ENCODE measurements at places on chromosomes 2 and 18.

GRCh38 chr18:61466736-61467135 is 133.5 kb downstream of the CDH20 start:
- DNase-seq = no peak

DNA sequence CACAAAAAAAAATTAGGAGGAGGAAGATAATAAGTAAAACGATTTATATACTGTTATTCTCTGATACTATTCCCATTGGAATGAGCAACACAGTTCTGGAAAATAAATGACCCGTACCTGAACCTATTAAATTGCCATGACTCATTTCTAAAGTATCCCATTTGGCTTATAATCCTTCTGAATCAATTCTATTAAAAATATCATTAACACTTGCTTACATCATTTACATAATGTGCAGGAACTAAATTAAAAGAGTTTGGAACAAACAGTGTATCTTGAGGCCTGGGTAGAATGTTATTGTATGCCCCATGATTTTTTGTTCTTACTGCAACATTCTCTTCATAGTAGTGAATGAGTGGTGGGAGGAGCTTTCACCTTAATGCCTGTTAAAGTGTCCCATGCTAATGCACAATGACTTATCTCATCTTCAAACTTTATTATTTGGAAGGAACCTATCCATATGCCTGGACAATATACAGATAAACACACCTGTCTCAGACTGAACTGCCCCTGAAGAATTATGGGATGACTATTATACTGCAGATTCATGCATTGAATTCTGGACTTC is 549.9 kb upstream of the ACVR2A start:
- DNase-seq = no peak

- no peak for DNase-seq
Measured at GRCh38 chr2:21423854-21424253, 300.1 kb downstream of the TDRD15 start.

DNA sequence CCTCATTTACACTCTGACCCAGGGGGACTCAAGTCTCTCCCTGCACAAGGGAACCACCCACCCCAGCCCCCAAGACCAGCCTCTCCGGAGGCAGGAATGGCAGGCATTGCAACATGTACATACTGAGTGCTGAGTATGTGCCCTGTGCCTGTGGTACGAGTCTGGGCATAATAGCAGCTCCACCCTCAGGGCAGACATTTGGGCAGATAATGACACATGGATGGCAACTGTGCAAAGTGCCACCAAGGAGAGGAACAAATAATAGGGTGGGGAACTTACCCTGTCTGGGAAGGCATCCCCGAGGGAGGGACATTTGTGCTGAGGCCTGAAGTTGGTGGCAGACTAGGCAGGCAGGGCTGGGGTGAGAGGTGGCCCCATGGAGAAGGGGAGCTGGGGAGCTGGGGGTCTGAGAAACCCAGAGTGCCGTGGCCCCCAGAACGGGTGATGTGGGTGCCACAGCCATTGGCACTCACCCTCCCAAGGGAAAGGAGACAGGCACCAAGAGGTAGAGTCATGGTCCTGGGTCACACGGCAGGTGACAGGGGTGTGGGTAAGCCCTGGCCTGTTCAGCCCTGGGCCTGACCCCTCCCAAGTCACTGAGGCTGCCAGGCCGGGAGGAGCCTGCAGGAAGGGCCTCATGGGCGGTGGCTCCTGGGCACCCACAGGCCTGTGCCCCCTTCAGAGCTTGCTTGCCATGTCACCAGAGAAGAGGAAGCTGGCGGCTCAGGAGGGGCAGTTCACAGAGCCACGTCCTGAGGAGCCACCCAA is 15.7 kb upstream of the GPR17 start:
- DNase-seq = no peak

GRCh38 chr2:30758191-30758651 is 49.0 kb downstream of the CAPN13 start:
- no peak for DNase-seq

GRCh38 chr2:62596061-62596921 is 90.3 kb upstream of the TMEM17 start:
- DNase-seq = no peak

DNA sequence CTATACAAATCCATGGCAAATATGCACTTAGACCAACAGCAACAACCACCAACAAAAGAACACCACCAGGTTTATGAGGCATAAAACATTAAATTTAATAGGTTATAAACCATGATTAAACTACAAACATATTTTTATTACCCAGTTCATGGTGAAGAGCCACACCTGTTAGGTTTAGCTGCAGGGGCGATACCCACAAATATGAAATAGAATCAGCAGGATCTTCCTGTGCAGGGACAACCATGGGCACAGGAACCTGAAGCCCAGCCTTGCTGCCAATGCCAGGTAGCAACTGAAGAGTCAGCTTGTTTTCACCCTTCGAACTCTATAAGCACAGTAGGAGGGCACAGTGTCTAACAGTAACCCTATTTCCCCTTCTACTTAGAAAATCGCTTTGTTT is 675.0 kb downstream of the SATB2 start:
- no peak for DNase-seq

- DNase-seq = no peak
Measured at GRCh38 chr2:177894546-177894945, 178.0 kb downstream of the PDE11A start.

DNA sequence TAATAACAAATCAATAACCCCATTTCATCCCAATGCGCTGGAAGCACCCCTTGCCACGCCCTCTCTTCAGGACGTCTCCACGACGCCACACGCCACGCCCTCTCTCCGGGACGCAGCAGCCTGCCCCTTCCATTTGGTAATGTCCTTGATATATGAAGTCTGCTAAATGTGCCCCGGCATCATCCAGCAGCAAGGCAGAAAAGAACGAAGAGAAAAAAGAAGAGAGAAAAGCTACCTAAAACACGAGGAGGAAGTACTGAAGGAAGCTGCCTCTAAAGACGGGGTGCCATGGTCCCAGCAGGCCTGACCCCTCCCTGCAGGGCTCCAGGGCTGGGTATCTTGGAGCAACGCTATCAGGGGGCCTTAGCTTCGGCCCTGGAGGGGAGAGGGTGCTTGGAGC is 41.8 kb downstream of the CNGA3 start:
- DNase-seq = no peak

- DNase-seq = no peak
Measured at GRCh38 chr2:169272010-169272409, 90.3 kb downstream of the LRP2 start.

DNA sequence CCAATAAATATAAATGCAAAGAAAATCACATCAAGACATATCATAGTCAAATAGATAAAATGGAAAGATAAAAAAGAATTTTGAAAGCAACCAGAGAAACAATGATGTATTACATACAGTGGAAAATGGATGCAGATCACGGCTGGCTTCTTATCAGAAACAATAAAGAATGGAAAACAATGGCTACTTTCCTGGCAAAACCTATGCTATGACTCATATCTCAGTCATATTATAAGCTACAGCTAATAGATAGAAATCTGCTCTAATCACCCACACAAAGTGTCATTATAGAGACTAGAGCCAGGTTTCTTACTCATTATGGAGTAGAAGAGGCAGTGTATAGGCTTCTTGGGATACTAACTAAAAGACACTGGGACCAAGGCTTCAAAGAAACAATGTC is 93.5 kb upstream of the TACR1 start:
- no peak for DNase-seq

- DNase-seq = no peak
Measured at GRCh38 chr2:191318037-191318728, 73.0 kb downstream of the MYO1B start.

DNA sequence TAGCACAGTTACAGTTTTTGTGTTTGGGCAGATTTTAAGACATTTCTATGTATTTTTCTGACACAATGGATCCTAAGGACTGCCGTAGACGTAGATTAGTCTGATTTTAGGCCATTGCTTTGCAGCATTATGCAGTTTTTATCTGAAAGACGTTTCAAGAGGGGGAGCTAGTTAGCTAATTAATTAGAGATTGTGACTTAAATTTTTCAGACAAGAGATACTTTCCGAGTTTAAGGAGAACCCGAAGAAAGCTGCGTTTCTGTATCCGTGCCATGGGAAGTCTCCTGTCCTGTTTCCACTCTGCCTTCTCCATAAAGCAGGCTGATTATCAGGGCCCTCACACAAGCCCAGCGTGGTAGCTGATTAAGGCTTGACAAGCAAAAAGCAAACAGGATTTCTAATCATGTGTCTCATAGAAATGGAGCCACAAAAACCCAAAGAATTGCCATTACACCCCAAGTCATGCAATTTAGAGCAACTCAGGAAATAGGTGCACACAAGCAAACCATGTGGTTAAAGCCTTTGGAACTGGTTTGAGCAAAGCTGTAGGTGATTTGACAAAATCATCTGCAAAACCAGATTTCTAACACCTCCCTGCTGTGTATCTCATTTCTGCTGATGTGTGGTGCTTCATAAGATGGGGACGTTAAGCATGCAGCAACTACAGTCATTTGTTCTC is 808.1 kb downstream of the RNF144A start:
- DNase-seq = peak; percentile 27

GRCh38 chr2:926896-927295 is 23.8 kb upstream of the SNTG2 start:
- DNase-seq = no peak

DNA sequence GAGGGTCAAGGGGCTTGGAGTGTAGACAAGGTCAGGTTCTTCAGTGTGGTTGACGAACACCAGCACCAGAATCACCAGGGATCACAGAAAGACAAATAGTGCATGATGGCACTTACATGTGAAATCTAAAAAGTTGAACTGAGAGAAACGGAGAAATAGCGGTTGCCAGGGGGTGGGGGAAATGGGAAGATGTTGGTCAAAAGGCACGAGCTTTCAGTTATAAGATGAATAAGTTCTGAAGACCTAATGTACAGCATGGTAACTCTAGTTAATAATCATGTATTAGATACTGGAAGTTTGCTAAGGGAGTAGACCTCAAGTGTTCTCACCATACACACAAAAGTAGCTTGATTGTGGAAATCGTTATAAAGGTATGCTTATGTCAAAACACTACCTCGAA is 43.7 kb upstream of the DARS1 start:
- no peak for DNase-seq

- no peak for DNase-seq
Measured at GRCh38 chr2:155377266-155377680, 678.8 kb downstream of the KCNJ3 start.

GRCh38 chr2:112160283-112161250 is 22.4 kb downstream of the FBLN7 start:
- no peak for DNase-seq

GRCh38 chr18:43542016-43542415 is 264.7 kb upstream of the SYT4 start:
- no peak for DNase-seq

- DNase-seq = no peak
Measured at GRCh38 chr2:38200598-38200997, 124.6 kb upstream of the CYP1B1 start.

- DNase-seq = no peak
Measured at GRCh38 chr18:13191031-13191430, 27.5 kb upstream of the LDLRAD4 start.

- DNase-seq = no peak
Measured at GRCh38 chr18:13362607-13363006, 144.0 kb downstream of the LDLRAD4 start.

DNA sequence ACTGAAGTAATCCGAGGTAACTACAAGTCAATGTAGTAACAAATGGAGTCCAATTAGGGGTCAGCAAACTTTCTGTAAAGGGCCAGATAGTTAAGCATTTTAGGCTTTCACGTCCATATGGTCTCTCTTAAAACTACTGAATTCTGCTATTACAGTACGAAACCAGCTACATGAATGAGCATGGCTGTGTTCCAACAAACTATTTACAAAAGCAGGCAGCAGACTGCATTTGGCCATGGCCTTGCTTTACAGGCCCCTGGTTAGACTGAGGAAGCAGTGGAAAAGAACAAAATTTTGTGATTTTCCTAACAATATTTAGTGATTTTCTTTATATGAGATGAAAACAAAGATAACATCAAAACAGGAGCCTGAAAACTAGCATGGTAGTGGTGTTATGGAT is 64.0 kb downstream of the RTN4 start:
- no peak for DNase-seq

DNA sequence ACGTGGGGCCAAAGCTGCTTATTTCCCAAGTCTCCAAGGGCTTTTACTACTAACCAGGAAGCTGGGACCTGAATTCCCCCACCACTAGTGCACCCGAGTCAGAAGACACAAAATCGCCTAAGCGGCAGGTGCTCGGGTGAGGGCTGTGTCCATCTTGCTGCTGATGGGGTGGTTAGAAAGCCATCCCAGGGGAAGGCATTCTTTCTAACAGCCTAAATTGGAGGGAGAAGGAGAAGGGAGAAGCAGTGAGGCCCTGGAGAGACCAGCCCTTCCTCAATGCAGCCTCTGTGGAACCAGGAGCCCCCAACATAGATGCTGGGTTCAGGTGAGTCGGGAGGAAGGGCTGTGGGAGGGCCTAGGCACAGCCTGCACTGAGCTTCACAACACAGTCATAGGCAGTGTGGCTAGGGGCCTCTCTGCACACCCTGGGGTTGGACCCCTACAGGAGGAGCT is 1.9 kb upstream of the PROM2 start:
- DNase-seq = no peak

DNA sequence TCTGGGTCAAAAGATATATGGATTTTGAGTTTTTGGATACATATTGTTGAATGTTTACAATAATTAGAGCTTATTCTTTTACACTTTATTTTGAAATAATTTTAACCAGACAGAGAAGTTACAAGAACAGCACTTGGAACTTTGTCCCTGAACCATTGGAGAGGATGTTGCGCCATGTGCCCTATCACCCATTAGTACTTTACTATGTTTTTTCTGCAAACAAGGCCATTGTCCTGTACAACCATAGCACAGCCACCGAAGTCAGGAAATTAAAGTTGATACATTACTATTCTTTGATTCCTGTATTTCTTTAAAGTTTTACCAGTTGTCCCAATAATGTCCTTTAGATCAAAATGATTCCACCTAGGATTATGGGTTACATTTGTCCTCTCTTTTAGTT is 188.8 kb downstream of the ACKR3 start:
- DNase-seq = no peak

- DNase-seq = no peak
Measured at GRCh38 chr2:11009176-11009575, 97.4 kb downstream of the KCNF1 start.

- DNase-seq = no peak
Measured at GRCh38 chr2:169046440-169047151, 15.5 kb upstream of the ABCB11 start.

GRCh38 chr2:19358242-19359020 is at the start of gene OSR1:
Gene OSR1, minus strand, starts transcription at chr2:19358623. Its CDS starts 4,818 bp downstream, at chr2:19353805.
- DNase-seq = no peak

- no peak for DNase-seq
Measured at GRCh38 chr2:153786016-153786415, 85.7 kb upstream of the GALNT13 start.

Measured in NK-92 treated with Interleukin-12 subunit alpha and Interleukin-12 subunit beta, amount 100 ng/mL, for 24 hours (cell line).